ENCODE measurements at places on chromosomes 1 and 21. TPM values are rescaled to one million over a fixed set of nuclear protein-coding genes. Genes with fewer than 3 reads are reported as not detected.

GRCh38 chr1:222867316-222867715 is 52.5 kb downstream of the DISP1 start:
- no peak for DNase-seq

The IGSF21 gene
- total RNA-seq = not detected

GRCh38 chr1:243554686-243555085 is 295.4 kb downstream of the AKT3 start:
- DNase-seq = no peak

The FMO4 gene
- 0.36 TPM for total RNA-seq

The SAMD11 gene
- total RNA-seq = 5.9 TPM

DNA sequence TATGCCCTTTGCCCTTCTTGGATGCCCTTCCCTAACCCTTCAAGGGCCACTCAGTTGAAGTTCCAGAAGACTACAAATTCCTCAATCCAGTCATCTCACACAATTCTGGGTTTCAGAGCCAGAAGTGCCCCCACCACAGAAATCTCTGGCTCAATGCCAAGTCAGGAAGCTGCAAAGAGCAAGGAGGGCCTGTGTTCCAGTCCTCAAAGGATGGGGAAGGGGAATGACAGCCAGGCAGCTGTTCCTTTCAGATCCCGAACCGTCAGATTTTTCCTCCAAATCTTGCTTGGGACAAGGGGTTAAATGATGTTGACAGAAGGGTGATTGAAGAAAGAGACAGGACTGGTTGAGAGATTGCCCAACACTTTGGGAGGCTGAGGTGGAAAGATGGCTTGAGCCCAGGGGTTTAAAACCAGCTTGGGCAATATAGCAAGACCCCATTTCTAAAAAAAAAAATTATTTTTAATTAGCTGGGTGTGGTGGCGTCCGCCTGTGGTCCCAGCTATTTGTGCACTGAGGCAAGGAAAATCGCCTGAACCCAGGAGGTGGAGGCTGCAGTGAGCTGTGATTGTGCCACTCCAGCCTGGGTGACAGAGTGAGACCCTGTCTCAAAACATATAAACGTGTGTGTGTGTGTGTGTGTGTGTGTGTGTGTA is 716 bp upstream of the HPDL start:
- DNase-seq = no peak

DNA sequence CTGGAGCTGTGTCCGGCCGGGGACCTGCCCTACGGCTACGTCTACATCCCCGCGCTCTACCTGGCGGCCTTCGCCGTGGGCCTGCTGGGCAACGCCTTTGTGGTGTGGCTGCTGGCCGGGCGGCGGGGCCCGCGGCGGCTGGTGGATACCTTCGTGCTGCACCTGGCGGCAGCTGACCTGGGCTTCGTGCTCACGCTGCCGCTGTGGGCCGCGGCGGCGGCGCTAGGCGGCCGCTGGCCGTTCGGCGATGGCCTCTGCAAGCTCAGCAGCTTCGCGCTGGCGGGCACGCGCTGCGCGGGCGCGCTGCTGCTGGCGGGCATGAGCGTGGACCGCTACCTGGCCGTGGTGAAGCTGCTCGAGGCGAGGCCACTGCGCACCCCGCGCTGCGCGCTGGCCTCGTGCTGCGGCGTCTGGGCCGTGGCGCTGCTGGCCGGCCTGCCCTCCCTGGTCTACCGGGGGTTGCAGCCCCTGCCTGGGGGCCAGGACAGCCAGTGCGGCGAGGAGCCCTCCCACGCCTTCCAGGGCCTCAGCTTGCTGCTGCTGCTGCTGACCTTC is 412 bp downstream of the GPR25 start:
- DNase-seq = no peak

The EYA3 gene
- total RNA-seq = 14.4 TPM

GRCh38 chr1:235207209-235207565 is 46.1 kb upstream of the RBM34 start:
- DNase-seq = no peak

DNA sequence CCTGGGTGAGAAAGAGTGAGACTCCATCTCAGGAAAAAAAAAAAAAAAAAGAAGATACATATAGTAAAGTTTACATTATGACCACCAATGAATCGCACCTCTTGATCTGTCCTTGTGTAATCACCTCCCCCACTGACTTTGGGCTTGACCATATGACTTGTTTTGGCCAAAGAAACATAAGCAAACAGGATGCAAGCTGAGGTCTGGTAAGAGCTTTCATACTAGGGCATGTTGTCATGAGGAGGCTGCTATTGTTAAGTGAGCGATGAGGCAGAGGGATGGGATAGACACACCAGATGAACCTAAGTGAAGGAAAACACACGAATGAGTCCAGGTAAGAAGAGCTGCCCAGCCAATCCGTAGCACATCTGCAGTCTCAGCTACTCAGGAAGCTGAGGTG is 10.7 kb downstream of the ENAH start:
- peak; percentile 56 for DNase-seq

The PAQR7 gene
- total RNA-seq = 8.3 TPM

GRCh38 chr1:232452117-232452516 is 177.8 kb downstream of the SIPA1L2 start:
- no peak for DNase-seq

DNA sequence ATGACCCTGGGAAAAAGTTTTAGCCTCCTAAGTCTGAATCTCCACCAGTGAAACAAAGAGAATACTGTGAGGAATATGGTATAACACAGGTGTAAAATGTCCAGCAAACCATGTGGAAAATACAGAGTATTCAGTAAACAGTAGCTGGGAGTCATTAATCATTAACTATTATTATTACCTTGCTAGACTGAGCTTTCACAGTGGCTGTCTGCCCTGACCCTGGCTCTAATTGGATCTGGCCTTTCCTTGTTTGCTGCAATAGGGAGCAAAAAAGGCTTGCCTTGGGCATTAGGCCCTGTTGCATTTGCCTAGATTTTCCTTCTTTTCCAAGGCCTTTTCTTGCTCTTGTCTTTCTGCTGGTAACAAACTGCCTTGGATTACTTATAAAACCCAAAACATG is 179.1 kb upstream of the BEND5 start:
- no peak for DNase-seq

The ACKR1 gene
- not detected for total RNA-seq

- DNase-seq = no peak
Observed at GRCh38 chr1:73770109-73770905, 427.7 kb downstream of the LRRIQ3 start.

The MAP7D1 gene
- 30.8 TPM for total RNA-seq

DNA sequence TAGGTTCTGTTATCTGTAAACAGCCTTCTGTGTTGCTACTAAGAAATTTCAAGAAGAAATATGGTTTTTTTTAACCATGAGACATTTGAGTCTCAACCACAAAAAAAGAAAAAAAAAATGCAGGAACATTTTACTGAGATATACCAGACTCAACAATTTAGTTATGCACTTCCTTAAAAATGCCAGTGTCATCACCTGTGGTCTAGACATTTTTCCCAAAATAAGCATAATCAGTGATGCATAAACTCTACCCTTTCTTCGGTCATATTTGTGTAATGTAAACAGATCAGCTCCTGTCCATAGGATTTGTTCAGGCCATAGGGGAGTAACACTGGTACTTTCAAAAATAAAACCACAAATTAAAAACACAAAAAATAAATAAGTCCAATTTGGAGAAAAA is 122.6 kb upstream of the TNFSF4 start:
- DNase-seq = peak; percentile 82

The KCNT2 gene
- 0.56 TPM for total RNA-seq

GRCh38 chr1:21700094-21700493 is 30.9 kb upstream of the RAP1GAP start:
- no peak for DNase-seq

GRCh38 chr1:224541072-224541790 is 74.9 kb upstream of the CNIH3 start:
- no peak for DNase-seq

DNA sequence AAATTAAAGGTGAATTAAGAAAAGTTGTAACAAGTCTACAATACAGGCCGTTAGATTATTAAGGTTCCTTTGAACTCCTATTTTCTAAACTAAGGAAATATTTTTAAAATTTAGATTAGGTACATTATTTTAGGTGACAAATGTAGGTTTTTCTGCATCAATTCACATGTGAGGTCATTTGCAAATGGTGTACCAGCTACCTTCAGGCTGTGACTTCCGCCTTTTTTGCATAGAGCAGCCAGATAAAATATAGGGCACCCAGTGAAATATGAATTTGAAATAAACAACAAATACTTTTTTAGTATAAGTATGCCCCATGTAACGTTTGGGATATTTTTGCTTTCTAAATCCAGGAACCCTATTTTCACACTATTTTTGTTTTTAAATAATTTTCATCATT is 544.0 kb downstream of the LMO4 start:
- no peak for DNase-seq

GRCh38 chr1:191101960-191102359 is 624.3 kb upstream of the BRINP3 start:
- DNase-seq = no peak

The PRR9 gene
- not detected for total RNA-seq

DNA sequence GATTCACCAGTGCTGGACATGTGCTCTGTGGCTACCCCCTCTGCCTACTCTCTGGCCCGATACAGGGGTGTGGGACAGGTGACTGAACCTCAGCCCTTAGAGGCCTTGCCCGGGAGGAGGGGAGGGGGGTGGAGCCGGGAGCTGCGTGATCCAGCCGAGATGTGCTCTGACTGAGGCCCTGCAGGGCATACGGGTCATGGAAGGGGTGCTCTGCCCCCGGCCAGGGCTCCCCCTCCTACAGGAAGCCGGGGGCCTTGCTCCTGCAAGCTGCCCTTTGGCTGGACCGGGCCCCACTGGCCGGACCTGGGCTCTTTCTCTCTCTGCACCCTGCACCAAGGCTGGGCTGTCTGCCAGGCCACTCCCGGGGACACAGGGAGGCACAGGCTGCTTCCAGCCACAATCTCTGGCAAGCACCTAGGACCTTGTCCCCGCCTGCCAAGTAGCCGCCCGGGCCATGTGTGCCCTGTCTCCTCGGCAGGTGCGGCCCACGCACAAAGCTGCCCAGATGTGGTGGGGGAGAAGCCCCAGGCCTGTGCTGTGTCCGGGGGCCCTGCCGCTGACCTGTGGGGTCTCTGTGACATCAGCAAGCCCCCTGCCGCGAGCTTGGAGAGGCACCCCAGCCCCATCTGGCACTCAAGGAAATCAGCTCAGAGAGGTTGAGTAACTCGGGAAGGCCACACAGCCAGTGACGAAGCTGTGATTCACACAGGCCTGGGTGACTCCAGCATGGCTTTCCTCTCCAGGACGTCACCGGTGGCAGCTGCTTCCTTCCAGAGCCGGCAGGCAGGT is 1.5 kb downstream of the SCNN1D start:
- peak; percentile 81 for DNase-seq

DNA sequence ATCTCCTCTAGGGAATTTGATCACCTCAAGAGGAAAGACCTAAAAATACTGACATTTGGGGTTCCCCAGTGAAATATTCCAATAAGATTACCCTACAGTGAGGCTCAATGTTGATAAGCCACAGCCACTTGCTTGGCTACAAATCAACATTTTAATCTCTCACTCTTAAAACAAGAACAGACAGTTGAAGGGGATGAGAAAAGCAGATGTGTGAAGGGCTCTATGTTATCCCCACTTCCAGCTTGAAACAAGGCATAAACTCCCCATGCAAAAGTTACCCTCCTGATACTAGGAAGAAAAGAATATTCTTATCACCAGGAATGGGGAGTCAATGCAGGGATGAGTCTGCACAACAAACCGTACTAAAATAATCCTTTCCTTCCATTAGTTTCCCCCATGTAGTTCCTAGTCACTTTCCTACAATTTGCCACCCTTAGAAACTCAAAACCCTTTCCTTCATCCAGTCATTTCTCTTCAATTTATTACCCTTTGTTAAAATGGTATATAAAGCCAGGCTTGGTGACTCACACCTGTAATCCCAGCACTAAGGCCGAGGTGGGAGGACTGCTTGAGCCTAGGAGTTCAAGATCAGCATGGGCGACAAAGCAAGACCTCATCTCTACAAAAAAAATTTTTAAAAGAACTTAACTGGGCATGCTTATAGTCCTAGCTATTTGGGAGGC is 29.5 kb downstream of the LPGAT1 start:
- no peak for DNase-seq

DNA sequence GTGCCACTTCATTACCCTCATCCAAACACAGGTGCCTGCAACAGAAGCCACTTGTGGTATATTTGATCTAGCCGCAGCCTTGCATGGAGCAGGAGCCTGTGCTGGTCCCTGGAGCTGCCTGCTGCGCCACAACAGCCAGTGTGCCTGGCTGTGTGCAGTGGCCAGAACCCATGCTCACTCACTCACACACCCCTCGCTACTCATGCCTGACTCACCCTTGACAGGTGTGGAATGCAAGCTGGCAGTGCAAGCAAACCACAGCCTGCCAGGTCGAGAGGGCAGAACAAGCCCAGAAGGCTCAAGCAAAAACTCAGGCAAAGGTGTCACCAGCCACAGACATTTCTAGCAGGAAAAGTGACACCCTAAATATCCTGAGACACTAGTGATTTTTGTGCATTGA is 1510.9 kb downstream of the KCNT2 start:
- DNase-seq = no peak

DNA sequence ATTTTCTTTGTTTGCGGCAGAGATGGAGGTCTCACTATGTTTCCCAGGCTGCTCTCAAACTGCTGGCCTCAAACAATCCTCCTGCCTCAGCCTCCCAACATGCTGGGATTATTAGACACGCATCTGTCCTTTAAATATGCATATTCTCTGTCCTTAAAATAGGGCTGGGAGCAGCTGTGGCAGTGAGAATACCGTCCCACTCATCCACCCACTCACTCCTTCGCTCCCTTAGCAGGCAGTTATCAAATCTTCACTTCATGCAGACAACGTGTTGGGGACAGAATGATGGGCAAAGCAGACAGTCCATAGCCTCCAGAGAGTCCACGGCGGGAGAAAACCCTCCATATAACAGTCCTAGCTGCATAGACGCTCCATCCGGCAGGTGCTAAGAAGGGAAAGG is 179.4 kb downstream of the ZBTB18 start:
- no peak for DNase-seq

GRCh38 chr1:179029321-179029759 is 3.6 kb downstream of the FAM20B start:
- no peak for DNase-seq
